BJ (cell line): ENCODE measurements at places on chromosomes 2 and 18. TPM values are rescaled to one million over a fixed set of nuclear protein-coding genes. Genes with fewer than 3 reads are reported as not detected.

Gene PREPL
- 18.4 and 41.5 TPM in 2 replicates for polyA plus RNA-seq

Gene BCL11A
- 0.60 and 1.4 TPM in 2 replicates for polyA plus RNA-seq

Gene GKN2
- polyA plus RNA-seq = not detected in 2 replicates

Gene XPO1
- polyA plus RNA-seq = 39.1 and 89.7 TPM in 2 replicates

- DNase-seq = no peak
Measured at GRCh38 chr2:193542762-193543161, 1348.0 kb upstream of the TMEFF2 start.

GRCh38 chr2:229027353-229028105 is 243.6 kb downstream of the PID1 start:
- DNase-seq = no peak

- DNase-seq = no peak
Measured at GRCh38 chr2:33588232-33588631, 10.9 kb downstream of the FAM98A start.

- DNase-seq = no peak
Measured at GRCh38 chr18:27377251-27377650, 192.1 kb upstream of the CHST9 start.

DNA sequence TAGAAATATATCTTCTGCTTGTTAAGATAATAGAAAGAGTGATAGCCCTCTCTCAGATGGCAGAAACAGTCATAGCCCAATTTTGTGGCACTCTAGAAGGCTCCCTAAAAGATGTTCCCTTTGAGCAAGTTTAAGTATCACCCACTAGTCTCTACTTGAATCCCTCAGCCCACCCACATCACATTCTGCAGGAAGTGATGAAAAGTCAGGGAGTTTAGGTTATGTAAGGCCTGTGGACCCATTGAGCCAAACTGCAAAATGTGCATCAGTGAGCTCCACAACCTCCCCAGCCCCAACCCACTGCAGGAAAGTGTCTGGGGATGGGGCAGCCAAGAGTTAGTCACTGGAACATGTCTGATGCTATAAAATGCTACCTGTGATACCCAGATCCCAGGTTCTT is 25.6 kb downstream of the ANKRD44 start:
- no peak for DNase-seq

DNA sequence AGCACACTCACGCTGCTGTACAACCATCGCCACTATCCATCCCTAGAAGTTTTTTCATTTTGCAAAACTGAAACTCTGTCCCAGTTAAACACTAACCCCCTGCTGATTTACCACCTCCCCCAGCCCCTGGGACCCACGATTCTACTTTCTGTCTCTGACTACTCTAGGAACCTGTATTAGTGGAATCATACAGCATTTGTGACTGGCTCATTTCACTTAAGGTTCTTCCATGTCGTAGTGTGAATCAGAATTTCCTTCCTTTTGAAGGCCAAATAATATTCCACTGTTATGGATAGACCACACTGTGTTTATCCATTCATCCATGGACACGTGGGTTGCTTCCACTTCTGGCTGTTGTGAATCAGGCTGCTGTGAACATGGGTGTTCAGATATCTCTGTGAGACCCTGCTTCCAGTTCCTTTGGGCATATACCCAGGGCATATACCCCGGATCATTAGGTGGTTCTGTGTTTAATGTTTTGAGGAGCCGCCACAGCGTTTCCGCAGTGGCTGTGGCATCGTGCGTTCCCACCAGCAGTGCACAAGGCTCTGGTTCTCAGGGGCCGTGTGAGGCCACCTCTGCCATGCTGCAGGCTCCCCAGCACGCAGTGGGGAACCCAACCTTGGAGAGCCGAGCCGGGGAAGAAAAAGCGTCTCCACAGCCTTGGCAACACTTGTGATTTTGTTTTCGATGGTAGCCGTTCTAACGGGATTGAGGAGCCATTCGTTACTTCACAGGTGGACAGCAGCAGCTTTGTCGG is 10.1 kb downstream of the RAMP1 start:
- DNase-seq = no peak

DNA sequence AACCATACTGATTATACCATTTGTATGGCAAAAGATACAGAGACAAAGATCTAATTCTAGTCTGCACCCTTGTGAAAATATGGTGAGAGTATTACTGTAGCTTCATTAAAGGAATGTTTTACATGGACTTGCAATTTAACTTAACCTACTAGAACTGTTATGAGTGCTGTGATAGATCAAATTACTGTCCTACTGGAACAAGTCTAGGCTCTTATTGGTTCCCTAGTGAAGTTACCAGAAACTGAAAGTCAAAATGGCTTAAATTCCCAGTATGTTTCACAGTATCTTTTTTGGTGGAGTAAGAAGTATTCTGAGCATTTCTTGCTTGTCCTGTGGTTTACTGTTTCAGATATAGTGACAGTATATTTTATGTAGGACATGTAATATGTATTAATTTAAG is 3.8 kb upstream of the TBR1 start:
- no peak for DNase-seq
